ENCODE measurements at places on chromosomes 2 and 18.

DNA sequence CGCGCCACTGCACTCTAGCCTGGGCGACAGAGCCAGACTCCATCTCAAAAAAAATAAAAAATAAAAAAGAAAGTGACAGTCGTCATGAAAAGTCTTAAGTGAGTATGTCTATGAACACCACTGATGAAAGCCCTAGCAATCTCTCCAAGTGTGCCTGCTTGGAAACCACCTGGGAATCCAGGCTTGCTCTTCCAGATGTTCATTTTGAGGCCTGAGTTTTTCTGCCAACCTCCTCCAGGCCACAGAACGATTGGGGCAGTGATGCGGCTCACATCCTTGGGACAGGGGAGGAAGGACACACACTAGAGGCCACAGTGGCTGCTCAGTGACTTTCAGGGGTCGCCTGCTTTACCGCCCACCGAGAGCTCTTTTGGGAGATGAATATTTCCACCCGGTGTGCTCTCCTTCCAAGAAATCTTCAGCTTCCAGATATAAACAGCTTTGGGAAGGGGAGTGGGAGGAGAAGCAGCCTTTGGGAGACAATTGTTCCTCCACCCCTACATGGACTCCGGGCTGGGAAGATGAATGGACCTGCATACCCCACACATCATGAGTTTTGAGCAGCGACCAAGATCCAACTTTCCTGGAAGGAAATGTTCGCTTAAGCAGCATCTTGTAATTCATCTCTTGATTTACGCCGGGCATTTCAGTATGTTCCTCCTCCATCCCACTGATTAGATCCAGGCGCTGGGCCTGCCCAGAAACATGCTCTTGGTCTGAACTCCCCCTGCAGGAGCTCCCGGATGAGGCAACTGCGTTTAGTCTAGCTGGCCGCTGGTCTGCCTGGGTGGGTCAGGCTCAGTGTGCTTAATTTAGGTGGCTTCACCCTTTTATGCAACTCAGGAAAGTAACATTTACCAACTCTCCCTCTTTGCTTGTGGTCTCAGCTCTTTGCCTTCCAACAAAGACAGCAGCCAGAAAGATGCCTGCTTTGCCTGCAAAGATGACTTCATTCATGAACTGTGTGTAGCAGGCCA is 6.2 kb upstream of the ARMC9 start:
- no peak for DNase-seq

GRCh38 chr2:81249152-81249551 is 944.6 kb upstream of the LRRTM1 start:
- DNase-seq = no peak

- DNase-seq = no peak
Observed at GRCh38 chr2:224724331-224724730, 8.2 kb upstream of the CCDC195 start.

GRCh38 chr2:73117441-73117840 is 4.7 kb upstream of the RAB11FIP5 start:
- no peak for DNase-seq

GRCh38 chr2:187008111-187008510 is 159.1 kb upstream of the ZSWIM2 start:
- no peak for DNase-seq

GRCh38 chr2:23546913-23547312 is 161.9 kb downstream of the KLHL29 start:
- DNase-seq = no peak

DNA sequence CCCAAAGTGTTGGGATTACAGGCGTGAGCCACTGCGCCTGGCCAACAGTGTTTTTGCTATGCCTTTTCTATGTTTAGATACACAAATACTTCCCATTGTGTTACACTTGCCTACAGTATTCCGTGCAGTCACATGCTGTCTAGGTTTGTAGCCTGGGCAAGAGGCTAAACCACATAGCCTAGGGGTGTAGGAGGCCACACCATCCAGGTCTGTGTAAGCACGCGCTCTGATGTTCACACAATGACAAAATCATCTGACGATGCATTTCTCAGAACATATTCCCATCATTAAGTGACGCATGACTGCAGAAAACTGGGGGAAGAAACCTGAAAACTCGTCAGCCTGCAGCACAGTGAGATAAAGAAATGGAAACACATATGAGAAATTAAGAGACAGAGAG is 46.1 kb upstream of the TWIST2 start:
- DNase-seq = no peak

DNA sequence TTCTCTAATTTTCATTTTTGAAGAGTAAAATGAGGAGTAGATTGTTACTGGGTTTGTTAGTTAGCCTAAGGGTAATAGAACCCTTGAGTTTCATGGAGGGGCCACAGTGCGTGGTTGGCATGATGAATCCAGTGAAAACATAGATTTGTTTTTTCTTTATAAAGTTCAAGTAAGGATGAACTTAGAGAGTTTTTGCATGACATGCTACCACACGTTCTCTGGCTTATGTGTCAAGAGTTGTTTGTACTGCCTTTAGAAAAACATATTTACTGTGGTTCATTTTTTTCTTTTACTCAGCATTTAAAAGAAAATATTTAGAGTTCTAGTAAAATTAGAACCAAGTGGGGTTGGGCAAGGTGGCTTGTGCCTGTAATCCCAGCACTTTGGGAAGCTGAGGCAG is 21.8 kb downstream of the RBM44 start:
- no peak for DNase-seq

GRCh38 chr2:99382143-99382542 is 45.0 kb downstream of the EIF5B start:
- no peak for DNase-seq

DNA sequence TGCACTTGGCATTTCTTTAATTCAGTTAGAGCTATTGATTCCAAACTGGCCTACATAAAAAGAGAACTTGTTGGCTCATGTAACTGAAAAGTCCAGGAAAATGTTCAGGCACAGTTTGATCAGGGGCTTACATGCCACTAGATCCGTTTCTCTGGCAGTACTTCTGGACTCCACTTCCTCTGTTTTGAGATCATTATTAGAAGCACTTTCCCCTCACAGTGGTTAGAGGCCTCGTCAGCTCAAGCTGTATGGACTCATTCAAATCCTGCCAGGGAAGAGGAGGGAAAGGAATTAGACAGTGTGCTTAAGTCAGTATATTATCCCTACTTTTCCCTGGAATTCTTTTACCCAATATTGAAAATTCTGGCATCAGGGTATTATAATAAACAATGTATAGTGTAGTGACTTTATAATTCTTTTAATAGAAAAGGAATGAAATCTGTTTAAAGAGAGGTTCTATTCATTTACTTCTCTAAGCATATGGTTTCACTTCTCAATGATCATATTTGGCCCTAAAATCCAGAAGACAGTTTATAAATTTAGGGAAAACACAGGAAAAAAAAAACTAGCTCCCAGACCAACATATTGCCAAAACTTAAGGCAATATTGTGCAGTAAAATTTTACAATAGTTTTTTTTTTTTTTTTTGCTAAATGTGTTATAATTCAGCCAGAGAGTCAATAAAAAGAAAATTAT is 92.0 kb downstream of the ARMC9 start:
- DNase-seq = no peak

GRCh38 chr2:142100139-142100873 is 30.5 kb downstream of the LRP1B start:
- DNase-seq = no peak

DNA sequence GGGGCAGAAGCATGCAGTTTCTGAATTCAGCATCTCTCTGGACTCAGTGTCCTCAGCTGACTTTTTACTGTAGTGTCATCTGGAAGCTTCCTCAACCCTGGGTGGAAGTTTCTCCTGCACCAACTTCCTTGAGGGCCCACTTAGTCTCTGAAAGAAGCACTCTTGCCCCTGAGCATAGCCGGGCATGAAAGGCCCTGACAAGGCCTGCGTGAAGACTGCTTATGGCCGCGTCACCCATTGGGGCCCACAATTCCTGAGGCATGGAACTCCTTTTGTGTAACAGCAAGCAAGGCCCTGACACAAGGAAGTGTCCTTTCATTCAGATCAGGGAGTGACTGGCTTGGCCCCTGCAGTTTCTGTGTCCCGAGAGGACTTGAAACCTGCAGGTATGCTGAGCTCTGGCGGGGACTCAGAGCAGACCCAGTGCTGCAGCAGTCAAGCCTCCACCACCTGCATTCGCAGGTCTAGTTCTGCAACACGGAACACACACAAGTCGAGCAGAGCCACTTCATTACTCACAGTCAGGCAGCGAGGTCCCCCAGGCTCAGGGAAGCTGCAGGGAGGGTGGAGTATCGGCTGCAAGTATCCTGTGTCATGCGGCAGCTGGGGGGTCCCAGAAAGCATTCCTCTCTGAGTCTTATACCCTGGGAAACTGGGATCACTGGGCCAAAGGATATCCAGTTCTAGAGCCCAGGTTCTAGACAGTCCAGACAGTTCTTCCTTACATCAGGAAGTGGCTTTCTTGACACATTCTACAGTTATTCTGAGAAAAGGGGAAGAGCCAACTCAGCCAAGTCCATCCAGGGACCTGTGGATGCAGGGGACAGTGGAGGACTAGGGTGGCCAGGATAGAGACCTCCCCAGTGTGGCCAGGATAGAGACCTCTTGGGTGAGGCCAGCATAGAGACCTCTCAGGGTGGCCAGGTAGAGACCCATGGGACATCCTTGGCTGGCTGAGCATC is 35.6 kb upstream of the PRLH start:
- no peak for DNase-seq

GRCh38 chr2:165499131-165499530 is 29.6 kb downstream of the CSRNP3 start:
- no peak for DNase-seq

GRCh38 chr2:15201009-15201408 is 360.1 kb downstream of the NBAS start:
- DNase-seq = no peak

DNA sequence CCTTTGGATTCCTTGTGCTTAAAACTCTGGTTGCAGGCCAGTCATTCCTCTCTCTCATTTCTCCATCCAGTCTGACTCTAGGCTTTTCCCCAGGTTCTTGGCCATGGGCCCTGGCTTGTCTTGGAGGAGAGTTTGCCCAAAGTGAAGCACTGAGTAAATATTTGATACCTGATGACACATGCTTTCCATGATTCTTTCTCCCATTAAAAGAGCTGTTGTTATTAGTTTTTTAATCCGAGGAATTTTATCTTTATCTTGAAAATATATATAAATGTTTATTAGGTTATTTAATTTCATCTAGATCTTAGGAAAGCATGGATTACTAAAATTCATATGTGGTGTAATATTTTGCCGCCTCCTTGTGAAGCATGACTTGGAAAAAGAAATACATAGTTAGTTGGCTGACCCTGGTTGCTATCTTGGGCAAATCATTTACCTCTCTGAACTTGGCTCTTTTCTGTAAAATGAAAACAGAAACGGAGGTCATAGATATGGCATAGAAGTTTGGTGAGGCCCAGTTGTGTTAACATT is 650.1 kb downstream of the SLC4A3 start:
- no peak for DNase-seq

DNA sequence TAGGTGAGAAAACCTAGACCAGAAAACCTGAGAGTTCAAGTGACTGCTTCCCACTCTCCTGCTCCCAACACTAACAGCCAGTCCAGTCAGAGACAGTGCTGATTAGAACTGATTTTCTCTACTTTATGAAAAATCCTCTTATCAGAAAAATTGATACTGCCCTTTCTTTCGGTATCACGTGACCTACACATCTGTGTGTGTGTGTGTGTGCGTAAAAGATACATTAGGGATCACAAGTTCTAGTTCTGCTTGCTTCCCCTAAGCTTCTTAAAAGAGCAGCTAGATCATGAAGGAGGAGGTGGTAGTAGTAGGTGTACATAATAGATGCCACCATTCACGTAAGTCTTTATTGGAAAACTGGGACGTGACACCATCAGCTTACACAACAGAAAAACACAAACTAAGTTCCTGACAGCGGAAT is 1.5 kb downstream of the ARL5A start:
- DNase-seq = no peak

DNA sequence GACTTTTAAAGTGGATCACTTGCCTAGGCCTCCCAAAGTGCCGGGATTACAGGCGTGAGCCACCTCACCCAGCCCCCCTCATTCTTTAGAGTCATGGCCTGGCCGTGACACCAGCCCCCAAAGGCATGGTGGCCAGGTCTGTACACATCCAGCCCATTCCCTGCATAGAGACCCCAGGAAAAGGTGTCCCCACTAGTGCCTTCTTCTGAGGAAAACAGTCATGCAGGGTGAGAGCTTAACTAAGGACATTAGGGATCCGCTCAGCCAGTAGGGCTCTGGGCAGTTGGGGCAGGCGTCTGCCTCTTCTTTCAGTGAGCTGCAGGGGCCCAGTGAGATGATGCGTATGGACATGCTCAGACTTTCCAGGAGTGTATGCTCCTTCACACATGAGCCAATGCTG is 5.7 kb upstream of the AMER3 start:
- no peak for DNase-seq

- no peak for DNase-seq
Observed at GRCh38 chr2:72573232-72573631, 252.6 kb downstream of the EXOC6B start.

- no peak for DNase-seq
Observed at GRCh38 chr18:25326361-25326952, 25.5 kb downstream of the ZNF521 start.

DNA sequence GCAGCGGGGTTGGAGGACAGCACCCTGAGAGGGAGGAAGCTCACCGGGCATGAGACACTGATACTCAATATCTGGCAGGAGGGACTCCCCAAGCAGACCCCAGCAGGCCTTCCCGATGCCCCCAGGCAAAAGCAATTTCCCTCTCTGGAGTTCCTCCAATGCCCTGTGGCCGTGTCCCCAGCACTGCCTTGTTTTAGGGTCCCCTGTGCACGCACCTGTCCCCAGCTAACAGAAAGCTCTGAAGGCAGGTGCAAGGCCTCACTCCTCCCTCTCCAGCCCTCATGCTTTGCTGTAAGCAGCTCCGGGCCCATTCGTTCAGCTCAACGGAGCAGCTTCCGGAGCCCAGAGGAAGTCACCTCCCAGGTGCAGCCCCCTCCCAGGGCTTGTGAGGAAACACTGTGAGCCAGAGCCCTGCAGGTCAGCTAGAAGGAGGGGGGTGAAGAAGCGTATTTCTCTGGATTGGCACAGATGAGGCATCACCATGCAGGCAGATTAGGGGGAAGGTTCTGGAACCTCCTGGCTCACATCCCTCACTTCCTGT is 50.3 kb upstream of the ID2 start:
- DNase-seq = no peak

DNA sequence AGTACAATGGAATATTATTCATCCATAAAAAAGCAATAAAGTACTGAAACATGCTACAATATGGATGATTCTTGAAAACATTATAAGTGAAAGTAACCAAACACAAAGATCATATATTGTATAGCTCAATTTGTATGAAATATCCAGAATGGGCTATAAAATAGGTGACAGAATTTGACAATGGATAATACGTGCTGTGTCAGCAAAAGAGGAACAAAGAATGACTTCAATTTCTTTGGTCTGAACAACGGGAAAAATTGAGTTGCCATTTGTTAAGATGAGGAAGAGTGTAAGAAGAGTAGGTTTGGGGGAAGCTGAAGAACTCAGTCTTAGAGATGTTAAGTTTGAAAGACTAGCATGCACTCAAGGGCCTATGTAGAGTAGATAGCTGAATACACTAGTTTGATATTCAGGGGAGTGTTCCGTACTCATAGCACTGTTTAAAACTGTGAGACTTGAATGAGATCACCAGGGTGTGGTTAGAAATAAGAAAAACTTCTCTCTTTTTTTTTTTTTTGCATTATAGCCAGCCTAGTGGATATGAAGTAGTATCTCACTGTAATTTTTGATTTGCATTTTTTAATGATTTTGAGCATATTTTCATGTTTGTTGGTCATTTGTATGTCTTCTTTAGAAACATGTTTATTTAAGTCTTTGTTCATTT is 213.6 kb downstream of the NR4A2 start:
- no peak for DNase-seq

GRCh38 chr2:224221455-224221913 is 180.4 kb downstream of the FAM124B start:
- DNase-seq = no peak

GRCh38 chr2:219536425-219536824 is 7.2 kb downstream of the CHPF start:
- DNase-seq = no peak

Measured in activated CD4-positive, CD25-positive, alpha-beta regulatory T cell (primary cell).